ENCODE measurements at places on chromosomes 16 and 17. TPM values are rescaled to one million over a fixed set of nuclear protein-coding genes. Genes with fewer than 3 reads are reported as not detected.

The RND2 gene
- 50.2 TPM for total RNA-seq

The KRTAP4-5 gene
- not detected for total RNA-seq

The FAM83G gene
- total RNA-seq, result 27.7 TPM

The SCNN1B gene
- total RNA-seq, result 3.4 TPM

DNA sequence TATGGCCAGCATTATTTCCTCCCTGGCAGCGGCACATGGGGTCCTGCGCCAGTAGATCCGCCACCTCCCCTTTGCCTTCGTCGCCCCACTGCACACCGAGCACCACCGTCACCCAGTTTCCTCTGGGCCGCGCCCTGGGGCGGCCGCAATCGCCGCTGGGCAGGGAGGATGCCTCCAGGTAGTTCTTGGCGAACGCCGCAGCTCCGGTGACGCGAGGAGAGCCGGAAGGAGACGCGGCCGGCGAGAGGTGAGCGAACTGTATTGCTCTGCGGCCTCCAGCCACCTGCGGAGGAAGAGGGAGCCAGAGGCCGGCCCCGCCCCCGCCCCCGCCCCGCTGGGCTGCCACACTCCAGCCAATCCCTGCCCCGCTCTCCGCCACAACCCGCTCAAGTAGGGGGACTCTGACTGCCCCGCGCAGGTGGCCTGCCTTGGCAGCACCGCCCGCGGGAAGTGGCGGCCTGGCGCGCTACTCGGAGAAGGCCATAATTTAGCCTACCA, 11.8 kb upstream of the SLFN13 start:
- peak; percentile 87 for DNase-seq

DNA sequence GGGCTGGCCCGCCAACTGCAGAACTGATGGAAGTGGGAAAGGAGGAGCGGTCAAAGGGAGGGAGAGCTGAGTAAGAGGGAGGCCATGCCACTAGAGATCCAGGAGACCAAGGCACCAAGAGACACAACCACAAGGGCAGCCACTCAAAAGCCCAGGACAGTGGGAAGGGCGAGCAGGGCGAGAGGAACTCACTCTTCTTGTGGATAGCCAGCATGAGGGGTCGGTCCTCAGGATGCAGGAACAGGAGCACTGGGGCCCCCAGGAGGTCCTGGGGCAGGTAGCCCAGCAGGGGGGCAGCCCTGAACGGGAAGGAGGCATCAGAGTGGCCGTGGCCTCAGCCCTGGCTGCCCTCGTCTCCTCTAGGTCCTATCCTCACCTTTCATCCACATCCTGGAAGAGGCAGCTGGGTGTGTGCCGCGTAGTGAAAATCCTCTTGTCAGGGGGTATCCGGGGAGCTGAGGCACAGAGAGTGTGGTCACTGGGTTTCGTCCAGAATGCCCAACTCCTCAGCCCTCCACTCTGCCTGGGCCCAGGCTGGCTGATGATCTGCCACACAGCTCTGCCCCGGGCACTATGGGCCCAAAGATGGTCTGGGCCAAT, 4.3 kb downstream of the PER1 start:
- DNase-seq, result no peak

DNA sequence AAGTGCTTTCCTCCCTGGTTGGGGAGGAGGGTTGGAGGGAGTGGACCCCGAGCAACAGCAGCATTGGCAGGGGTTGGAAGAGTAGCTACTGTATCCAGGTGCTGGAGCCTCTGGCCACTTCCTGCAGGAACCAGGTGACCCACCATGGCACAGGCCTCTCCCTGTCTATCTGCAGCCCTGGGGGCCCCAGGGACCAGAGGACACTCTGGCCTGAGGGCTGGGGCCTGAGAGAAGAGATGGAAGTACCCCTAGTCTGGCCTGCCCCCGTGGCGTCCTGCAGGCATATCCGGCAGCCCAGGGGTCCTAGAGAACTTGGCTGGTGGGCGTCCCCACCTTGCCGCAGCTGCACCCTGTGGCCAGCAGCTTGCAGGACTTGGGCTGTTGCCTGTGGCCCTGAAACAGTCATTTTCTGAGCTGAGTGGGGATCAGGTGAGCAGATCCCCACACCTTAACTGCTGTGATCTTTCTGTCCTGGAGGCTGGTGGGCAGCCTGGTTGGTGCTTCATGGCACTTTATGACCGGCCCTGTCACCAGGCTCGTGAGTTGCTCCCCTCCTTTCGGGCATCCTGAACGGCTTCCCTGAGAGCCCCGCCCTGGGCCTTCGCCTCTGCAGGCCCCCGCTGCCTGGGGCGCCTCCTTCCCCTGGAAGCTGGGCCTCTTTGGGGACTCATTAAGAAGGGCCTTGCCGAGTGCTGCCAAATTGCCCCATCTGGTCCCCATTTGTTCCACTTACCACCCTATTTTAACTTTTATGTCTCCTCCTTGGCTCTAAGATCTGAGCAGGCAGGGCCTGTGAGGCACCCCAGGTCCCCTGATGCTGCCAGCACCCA, 298.6 kb downstream of the SEC14L1 start:
- no peak for DNase-seq

- DNase-seq, result no peak
Measured at GRCh38 chr16:14251419-14251818, 180.3 kb downstream of the MRTFB start.

- DNase-seq, result no peak
Measured at GRCh38 chr16:77897129-77897437, 108.7 kb downstream of the VAT1L start.

DNA sequence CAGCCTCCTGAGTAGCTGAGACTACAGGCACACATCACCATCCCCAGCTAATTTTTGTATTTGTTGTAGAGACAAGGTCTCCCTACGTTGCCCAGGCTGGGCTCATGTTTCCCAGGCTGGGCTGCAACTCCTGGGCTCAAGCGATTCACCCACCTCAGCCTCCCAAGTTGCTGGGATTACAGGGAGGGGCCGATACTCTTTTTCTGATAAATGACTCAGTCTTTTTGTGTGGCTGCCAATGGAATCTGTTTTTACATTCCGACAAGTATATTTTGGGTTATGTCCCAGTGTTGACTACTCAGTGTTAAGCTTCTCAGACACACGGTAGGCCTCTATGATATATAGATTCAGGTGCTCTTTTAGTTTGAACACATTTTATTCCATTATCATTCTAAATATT, 58.1 kb downstream of the SLFN11 start:
- no peak for DNase-seq

GRCh38 chr16:2096853-2097595, 38.7 kb downstream of the PKD1 start:
- DNase-seq, result no peak

GRCh38 chr17:32962320-32962711, 29.3 kb upstream of the SPACA3 start:
- DNase-seq, result no peak
